Gastroesophageal sphincter (tissue), 4 donors: ENCODE measurements at places on chromosomes 12 and 14. TPM values are rescaled to one million over a fixed set of nuclear protein-coding genes. Genes with fewer than 3 reads are reported as not detected.

Gene ATF7IP
- 32.6 TPM for total RNA-seq

DNA sequence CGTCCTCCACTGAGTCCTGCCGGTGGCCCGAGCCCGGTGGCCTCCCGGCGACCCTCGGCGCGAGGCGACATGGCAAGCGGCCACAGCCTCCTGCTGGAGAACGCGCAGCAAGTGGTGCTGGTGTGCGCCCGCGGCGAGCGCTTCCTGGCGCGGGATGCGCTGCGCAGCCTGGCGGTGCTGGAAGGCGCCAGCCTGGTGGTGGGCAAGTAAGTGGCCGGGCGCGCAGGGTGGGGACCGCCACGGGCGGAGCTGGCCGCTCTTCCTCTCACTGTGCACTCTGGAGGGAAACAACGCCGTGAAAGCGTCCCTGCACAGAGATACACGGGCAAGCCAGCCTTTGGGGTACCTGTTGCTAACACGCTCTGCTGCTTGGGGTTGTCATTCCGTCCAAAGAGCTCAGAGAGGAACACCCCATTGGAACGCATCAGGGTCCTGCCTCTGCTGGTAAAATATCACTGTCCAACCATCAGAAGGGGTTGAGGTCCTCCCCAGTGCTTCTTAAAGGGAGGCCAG lies at the start of gene AMDHD1:
AMDHD1 (plus strand) TSS at position 2 of the 513 bp plus-strand sequence; CDS start at position 70, 68 bp downstream.
- peak; percentile 80 for ATAC-seq

Gene ARF3
- total RNA-seq = 52.6 TPM

- no peak for ATAC-seq
Observed at GRCh38 chr12:83161456-83161855, 474.8 kb downstream of the TMTC2 start.

Gene HDAC7
- total RNA-seq = 56.0 TPM

GRCh38 chr14:37842106-37842505 lies 246.7 kb downstream of the TTC6 start:
- no peak for ATAC-seq

- peak; percentile 47 for ATAC-seq
Observed at GRCh38 chr14:68563251-68564131, 229.4 kb downstream of the ZFP36L1 start.

DNA sequence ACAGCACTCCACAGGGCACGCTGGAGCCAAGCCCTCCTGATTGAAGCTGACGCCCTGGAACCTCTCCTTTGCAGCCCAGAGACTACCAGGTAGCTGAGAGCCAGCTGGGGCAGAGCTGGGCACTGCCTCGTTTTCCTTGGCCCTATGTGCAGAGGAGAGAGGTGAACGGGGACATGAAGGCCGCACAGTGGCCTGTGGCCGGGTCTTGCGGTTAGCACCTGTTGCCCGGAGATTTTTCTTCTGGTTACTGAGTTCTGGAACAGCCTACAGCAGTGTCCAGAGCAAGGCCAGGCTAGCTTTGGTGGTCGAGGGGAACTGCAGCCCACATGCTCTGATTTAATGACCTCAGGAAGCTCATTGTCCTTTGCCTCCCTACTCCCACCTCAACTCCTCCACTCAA lies 201.3 kb upstream of the PRMT8 start:
- no peak for ATAC-seq

Gene LYZ
- 14.0 TPM for total RNA-seq

Gene CTDSP2
- 190 TPM for total RNA-seq

Gene RIPK3
- 3.1 TPM for total RNA-seq

Gene CIT
- 7.5 TPM for total RNA-seq

GRCh38 chr12:72694193-72694592 lies 422.0 kb downstream of the TRHDE start:
- no peak for ATAC-seq

Gene FAIM2
- 3.4 TPM for total RNA-seq

DNA sequence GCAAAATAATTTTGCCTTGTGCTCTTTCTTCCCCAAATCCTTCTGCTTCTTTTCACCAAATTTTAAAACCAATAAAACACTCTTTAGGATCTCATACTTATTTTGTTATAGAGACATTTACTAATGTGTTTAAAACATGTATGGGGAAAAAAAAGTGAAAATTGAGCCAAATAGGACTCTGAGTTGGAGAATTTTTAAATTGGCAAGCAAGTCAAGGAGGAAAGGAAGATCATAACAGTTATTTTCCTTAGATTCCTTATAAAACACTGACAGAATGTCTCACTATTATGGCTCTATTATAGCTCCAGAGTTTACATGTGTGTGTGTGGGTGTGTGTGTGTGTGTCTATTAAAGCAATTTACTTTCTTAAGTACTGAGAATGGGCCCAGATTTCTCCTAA lies 220.5 kb downstream of the SLC6A15 start:
- no peak for ATAC-seq

DNA sequence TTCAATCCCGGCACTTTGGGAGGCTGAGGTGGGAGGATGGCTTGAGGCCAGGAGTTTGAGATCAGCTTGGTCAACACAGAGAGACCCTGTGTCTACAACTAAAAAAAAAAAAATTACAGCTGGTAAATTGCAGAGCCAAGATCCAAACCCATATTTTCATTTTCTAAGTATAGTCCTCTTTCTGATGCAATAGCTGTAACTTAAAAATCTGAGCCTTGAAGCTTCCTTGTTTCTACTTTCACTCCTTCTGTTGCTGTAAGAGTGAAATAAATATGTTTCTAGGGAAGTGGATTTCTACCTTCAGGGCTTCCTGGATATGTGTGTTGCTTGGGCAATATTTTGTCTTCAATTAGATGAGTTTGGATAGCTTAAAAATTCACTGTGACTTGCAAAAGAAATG lies 42.0 kb upstream of the PRICKLE1 start:
- no peak for ATAC-seq

Gene SLC7A7
- 22.7 TPM for total RNA-seq

DNA sequence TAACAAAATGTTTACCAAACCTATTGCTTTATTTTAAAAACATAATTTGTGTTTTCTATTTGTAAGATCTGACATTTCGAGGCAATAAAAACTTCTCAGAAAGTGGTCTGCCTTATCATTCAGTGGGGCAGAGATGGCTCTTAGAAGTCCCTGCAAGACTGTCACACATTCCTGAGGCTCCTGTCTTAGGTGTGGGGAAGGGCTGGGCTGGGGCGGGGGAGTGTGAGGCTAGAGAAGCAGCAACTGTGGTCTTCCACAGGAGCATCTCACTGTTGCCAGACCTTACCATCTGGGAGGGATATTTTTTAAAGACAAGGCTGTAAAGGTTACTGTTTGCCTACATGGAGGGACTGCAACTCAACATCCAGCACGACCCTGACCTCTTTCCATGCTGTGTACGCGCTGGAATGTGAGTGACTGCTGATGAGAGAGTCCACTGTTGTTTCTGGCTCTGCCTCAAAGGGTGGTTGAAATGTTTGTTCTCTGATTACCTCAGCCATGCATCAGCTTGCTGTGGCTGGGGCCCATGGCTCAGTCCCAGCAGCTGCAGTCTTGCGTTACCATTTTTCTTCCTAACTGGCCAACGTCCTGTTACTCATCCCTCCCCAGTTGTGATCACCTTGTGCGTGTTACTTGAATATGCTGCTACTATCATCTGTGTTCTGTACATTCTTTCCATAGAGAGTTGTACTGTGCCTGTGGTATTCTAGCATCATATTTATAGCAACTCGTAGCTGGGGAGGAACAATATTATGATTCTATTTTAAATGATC lies 12.4 kb downstream of the ERG28 start:
- peak; percentile 71 for ATAC-seq

Gene AICDA
- total RNA-seq = not detected

DNA sequence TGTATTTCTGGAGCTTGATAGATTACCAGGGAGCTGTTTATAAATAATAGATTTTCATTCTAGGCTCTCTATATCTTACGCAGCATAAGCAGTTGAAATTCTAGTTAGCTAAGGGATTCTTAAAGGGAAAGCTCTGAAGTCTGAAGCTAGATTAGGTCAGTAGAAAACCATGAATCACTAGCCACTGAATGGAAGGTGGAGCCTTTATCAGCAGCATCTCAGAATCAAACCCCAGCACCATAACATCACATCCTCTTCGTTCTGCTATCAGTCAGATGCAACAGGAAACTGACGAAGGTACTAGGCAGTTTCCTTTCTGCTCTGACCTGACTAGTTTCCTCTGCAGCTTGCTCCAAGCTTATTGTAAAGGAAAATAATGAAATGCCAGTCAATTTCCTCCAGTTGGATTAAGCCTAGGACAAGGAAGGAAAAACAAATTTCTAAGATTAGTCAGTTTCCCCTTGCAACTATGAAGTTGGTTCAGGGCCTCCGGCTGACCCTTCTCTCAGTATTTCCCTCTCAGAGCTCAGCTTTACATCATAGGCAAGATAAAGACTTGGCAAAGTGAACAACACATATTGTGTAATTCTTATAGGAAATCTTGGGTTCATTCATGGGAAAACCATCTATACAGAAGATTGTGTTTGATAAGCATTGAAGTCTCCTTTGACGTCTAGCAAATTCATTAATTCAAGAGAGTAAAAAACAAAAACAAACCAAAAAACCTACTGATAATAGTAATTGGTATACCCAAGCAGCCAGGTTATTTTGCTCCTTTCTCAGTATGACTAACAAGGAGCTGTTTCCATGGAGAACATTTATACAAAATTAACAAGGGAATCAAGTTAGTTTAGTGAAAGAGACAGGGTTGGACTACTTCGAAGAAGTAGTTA lies 43.4 kb upstream of the CFAP54 start:
- ATAC-seq = peak; percentile 87

Gene CMA1
- 0.93 TPM for total RNA-seq

GRCh38 chr12:103455020-103455763 lies 40.6 kb downstream of the C12orf42 start:
- no peak for ATAC-seq

GRCh38 chr12:123096182-123096581 lies 54.7 kb downstream of the PITPNM2 start:
- no peak for ATAC-seq

GRCh38 chr12:130862161-130862560 lies 9.7 kb upstream of the RAN start:
- no peak for ATAC-seq

- ATAC-seq = no peak
Observed at GRCh38 chr12:32027684-32028365, 68.6 kb downstream of the RESF1 start.

Gene SLCO1B1
- not detected for total RNA-seq

DNA sequence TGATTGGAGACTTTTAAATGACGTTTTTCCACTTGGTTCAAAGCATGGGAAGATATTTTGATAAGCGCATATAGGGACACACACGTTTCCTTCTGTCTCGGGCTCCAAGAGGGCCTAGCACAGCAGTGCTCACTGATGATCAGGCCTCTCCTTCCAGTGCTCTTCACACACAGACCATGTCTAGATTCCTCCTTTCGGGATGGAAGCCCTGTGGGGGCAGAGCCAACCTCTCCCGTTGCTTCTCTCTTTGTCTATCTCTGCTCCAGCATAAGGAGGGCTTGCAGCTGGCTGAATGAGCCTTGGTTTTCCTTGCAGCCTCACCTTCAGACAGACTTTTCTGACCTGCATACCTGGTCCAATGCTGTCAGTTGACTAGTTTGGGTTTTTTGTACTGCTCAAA lies 22.3 kb downstream of the GPRC5D start:
- ATAC-seq = no peak

GRCh38 chr14:31854508-31855075 lies 222.5 kb upstream of the ARHGAP5 start:
- no peak for ATAC-seq

Gene STRAP
- 69.2 TPM for total RNA-seq

GRCh38 chr12:18479256-18479655 lies 217.9 kb downstream of the PIK3C2G start:
- ATAC-seq = no peak

GRCh38 chr12:49260166-49260565 lies 4.7 kb upstream of the TUBA1C start:
- ATAC-seq = no peak

DNA sequence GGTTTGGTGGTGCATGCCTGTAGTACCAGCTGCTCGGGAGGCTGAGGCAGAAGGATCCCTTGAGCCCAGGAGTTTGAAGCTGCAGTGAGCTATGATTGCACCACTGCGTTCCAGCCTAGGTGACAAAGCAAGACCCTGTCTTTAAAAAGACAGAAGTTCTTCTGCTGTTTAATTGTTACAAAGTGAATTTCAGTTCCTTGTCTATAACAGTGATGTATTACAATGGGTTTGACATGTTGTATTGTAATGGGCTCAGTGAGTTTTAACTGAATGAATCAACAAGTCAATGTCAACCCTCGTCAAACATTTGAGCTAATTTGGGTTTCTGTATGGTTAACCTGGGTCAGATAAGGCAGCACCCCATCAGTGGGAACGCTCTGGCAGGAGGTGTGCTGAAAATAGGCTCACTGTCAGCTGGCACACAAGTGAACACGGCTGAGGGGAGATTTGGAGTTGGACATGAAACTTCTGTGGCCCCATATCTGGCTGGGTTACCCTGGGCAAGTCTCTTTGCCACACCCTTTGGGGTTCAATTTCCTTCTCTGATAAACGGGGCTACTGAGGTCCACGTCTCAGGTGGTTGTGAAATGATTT lies 14.0 kb upstream of the TRPV4 start:
- ATAC-seq = no peak

GRCh38 chr14:68758301-68758700 lies 34.6 kb downstream of the ZFP36L1 start:
- no peak for ATAC-seq

DNA sequence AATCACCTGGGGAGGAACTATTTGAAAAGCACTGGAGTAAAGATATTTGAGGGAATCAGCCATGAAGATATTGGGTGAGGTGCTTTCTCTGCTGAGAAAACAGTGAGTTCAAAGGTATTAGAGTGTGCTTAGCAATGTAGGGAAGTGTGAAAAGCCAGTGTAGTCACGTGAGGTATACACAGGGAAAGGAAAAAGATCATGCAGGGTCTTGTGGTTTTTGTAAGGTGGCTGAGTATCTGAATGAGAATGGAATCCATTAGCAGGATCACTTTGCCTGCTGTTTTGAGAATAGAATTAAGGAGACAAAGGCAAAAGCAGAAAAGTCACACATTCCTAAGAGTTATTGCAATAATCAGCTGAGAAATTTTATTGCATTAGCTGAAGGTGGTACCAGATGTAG lies 193.0 kb downstream of the PIK3C2G start:
- ATAC-seq = no peak

Gene DLK1
- not detected for total RNA-seq

Gene SLC25A47
- total RNA-seq = 0.31 TPM

DNA sequence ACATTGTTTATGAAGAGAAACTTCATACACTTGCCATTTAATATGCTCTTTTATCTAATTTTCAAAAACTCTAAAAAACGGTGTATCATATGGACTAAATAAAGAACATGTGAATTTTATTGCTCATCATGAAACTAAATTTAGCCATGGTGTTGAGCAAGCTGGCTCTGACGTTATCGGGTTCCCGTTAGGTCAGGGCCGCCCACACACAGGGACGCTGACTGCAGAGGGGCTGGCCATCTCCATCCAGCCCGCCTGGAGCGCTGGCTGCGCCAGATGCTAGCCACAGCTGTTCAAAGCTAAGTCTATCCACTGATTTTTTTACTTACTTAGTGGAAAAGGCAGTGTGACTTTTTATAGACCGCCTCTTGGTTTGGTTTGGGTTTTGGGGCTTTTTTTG lies 36.5 kb upstream of the DYNC1H1 start:
- ATAC-seq = peak; percentile 98

Gene BATF
- total RNA-seq = 2.6 TPM

Gene OAS3
- 10.2 TPM for total RNA-seq
